Activated naive CD8-positive, alpha-beta T cell treated with anti-CD3 and anti-CD28 coated beads, Interleukin-2, amount 10 ng/mL, durations not matched to agents 7 days and 5 days (primary cell): ENCODE measurements at places on chromosomes 1 and 21. TPM values are rescaled to one million over a fixed set of nuclear protein-coding genes. Genes with fewer than 3 reads are reported as not detected.

The UBIAD1 gene
- total RNA-seq, result 26.5 TPM

The OR2L3 gene
- total RNA-seq, result not detected

The BARHL2 gene
- not detected for total RNA-seq

The SV2A gene
- total RNA-seq, result 23.9 TPM

The ABCA4 gene
- not detected for total RNA-seq

The BCAN gene
- total RNA-seq, result not detected

The BSND gene
- total RNA-seq, result not detected

The LRRC38 gene
- total RNA-seq, result not detected

The ST3GAL3 gene
- total RNA-seq, result 20.8 TPM

DNA sequence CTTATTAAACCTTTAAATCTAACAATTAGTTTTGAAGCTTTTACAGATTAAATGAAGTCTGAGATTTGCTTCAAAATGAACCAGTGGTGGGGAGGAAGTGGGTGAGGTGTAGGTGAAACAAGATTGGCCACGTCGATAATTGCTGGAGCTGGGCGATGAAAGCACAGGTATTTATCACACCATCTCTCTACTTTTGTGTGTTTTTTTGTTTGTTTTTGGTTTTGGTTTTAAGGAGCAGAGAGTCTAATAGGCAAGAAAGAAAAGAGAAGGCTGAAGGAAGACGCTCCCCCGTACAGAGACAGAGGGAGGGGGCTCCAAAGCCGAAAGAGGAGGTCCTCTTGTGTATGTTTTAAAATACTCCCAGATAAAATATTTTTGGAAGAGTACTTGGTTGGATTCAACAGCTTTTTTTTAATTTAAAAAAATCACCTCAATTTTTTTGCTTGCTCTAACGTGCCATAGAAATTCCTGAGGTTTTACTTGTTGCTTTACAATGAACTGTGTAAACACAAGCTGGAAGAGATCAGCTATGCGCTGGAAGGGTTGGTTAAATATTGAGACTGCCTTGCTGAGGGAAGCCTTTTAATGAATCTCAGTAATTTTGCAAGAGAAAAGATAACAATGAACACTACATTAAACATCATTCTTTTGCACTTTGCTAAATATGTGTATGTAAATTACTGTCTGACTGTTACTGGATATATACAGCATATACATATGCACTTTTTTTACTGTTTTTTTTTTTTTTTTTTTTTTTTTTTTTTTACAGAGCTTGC lies 6.7 kb upstream of the LGALS8 start:
- peaks cover 3% of the 10 kb centered on the region for H3K36me3 ChIP-seq
- peaks cover 15% of the 10 kb centered on the region for H3K4me1 ChIP-seq
- peak overlapping the region; percentile 60 for H3K4me3 ChIP-seq
- H3K27ac ChIP-seq, result peak overlapping the region; percentile 49

DNA sequence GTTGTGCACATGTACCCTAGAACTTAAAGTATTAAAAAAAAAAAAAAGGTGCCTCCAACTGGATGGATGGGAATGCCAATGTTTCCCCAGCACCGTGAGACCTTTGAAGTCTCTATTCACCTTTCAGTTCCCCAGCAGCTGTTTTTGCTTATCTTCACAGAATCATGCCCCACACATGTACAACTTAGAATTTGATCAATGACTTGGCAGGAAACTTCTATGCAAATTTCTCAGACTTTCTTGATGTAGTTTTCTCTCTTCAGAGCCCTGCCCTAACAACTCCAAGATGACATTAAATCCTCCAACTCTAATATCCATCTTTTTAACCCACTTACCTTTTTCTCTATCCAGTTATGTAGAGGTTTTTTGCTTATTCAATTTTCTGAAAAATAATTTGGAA lies 144.3 kb downstream of the PLPPR5 start:
- H3K4me3 ChIP-seq, result no peak overlapping the region
- H3K27me3 ChIP-seq, result no peaks in the 10 kb centered on the region
- no peaks in the 10 kb centered on the region for H3K36me3 ChIP-seq
- no peak for DNase-seq

DNA sequence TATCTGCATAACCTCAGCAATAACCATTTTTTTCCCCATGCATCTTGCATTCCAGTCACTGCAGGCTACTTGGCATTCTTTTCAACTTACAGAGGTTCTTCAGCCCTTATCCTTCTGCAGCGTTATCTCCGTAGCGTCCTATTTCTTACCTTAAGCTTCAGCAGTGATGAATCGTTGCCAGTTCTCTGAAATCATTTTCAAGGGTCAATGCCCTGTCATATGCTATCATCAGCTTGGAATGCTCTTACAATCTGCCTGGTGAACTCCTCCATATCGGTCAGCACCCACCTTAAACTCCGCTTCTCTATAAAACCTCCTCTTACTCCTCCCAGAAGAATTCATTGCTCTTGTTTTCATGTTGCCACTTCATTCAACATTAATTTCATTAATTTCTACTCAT lies 105.1 kb upstream of the DPH5 start:
- peaks cover 3% of the 10 kb centered on the region for H3K36me3 ChIP-seq
- DNase-seq, result no peak
- no peaks in the 10 kb centered on the region for H3K27me3 ChIP-seq

DNA sequence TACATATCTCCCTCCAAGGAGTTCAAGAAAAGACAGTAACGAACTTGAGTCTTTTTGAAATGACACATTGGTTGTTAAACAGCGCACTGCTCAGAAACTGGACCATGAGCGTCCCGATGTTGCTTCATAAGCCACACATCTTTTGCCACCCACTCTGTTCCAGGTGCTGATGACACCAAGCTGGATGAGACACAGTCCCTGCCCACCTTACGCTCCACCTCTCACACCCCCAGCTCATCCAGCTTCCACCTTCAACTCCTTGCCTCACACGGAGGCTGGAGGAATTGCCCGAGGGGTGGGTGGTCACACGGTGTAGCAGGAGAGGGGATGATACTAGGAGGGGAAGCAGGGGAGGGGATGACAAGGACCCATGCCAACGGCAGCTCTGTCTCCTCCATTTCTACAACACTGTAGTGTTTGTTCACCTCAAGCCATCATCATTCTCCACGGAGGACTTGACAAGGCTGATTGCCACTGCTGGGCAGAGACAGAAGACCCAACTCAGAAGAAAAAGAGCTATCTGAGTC lies 148.5 kb upstream of the TNR start:
- H3K27ac ChIP-seq, result no peak overlapping the region
- peaks cover 4% of the 10 kb centered on the region for H3K27me3 ChIP-seq
- H3K4me3 ChIP-seq, result no peak overlapping the region
- no peaks in the 10 kb centered on the region for H3K4me1 ChIP-seq
